ELR (cell line): ENCODE measurements at places on chromosomes 3 and 15.
A peak's percentile ranks its signal among the peaks of the same experiment; 100 is the strongest.

DNA sequence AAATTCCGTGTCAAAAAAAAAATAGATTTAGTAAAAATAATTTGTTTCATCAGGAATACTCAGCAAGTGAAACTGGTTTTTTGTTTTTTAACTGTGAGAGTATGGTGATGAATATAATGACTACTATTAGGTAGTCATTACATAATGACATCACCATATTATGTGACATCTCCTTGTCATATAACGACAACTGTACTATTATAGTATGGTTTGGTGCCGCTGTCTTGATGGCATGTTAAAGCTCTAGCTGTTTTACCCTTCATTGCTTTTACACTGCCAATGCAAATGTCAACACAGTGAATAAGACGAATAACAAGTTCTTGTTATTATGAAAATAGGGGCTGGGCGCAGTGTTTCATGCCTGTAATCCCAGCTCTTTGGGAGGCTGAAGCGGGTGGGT is 45.6 kb upstream of the FAH start:
- no peak for DNase-seq

DNA sequence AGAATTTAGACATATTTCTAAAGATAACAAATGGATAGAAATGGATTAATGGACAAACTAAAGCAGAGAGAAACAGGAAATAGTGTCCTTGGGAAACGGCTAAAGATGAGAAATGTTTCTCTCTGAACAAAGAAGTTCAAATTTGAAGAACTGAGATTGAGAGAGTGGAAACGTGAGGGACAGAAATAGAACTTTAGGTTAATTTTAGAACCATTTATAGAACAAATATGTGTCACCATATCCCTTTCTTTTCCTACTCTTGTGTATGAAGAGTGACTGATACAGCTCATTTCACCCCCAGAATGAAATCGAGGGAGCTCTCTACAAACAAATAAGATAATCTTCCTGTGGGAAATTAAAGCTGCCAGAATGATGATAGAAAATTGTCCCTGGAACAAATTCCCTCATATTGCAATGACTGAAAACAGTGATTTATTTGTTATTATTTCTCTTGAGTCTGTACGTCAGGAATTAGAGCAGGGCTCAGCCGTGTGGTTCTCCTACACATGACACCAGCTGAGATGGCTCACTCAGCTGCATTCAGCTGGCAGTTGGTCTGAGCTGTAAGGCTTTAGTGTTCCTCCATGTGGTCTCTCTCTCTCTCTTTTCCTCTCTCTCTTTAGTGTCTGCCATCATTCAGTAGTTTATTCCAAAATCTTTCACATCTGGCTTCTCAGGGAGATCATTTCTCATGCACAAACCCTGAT is 46.6 kb upstream of the ARPP21 start:
- DNase-seq, result no peak

- DNase-seq, result peak; percentile 82
These were observed at the start of gene ZNF502 for GRCh38 chr3:44712455-44713075. Gene ZNF502 (plus strand): TSS chr3:44712660. CDS start chr3:44720262, 7,602 bp downstream.

- peak; percentile 89 for DNase-seq
These were observed 38.6 kb upstream of the APH1B start for GRCh38 chr15:63238796-63239195.

DNA sequence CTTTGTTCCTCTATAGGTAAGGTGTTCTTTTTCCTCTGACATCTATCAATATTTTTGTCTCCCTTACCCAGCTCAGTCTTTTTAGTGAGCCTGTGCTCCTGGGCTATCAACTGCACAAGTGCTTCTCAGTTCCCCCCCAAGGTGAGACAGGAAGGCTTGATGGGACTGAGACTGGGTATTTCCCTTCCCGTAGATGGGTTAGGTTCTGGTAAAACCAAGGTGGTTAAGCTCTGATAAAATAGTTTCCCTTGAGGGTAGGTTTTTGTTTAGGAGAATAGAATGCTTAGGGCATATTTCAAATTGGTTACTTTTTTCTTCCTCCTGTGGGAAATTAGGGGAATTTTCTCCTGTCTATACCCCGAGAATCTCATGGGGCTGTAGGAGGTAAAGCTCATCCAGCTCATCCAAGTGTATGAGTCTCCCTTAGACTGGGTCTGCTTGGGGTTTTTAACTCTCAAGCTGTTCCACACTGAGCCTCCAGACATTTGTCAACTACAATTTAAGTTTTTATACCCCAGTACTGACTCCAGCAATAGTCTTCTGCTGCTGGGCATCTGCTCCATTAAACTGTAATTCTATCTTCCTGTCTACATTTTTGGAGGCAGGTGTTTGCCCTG is 44.9 kb downstream of the OXSR1 start:
- no peak for DNase-seq

DNA sequence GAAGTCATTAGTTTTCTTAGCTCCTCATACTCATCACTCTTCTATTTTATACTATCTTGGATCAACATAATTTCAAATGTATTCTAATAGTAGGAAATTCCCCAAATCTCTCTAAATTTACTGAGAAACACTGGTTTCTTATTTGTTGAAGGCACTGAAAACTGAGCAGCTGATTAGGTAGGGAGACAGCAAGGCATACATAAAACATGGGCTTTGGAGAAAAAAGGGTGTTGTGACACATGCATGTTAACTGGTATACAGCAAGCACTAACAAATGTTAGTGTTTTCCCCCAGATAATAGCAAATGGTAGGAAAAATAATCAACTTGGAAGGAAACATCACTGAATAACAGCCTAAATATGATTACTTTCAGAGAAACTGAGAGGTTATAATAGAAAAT is 125.5 kb upstream of the TSPAN3 start:
- DNase-seq, result no peak

- no peak for DNase-seq
These were observed 415.5 kb upstream of the PPP2R3A start for GRCh38 chr3:135549928-135550494.

GRCh38 chr3:124256156-124256555 is 264.2 kb upstream of the ROPN1 start:
- DNase-seq, result no peak

DNA sequence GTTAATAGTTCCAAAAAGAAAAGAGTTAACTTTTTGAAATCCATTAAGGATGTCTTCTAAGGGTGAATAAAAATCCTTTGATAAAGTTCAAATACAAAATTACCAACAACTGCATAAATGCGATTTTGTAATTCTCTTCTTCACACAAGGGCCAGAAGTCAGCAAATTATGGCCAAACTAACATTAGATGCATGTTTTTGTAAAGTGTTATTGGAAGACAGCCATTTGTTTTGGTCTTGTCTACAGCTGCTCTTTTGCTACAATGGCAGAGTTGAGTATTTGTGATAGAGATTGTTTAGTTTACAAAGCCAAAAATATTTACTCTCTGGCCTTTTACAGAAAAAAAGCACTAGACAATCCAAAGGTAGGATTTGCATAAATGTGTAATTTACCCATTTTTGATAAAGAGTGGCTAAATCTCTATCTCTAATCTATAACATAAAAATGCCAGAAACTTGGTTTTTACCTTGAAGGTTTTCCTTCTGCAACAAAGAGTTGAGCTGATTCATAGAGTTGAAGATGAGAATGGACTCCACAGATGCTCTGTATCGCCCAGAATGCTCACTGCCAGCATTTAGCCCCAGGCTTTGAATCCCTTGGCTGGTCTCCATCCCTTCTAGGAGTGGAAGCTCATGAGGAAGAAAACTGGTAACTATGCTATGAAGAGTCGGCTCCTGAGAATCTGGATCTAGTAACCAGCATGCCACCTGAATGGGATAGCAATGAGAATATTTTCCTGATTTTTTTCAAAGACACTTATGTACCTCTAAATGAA is 64.5 kb downstream of the POLQ start:
- peak; percentile 76 for DNase-seq

- no peak for DNase-seq
These were observed 60.9 kb upstream of the ATP13A5 start for GRCh38 chr3:193439423-193439822.

GRCh38 chr15:85886309-85886811 is 91.6 kb upstream of the KLHL25 start:
- DNase-seq, result no peak

GRCh38 chr3:46821553-46821952 is 41.7 kb downstream of the MYL3 start:
- no peak for DNase-seq

DNA sequence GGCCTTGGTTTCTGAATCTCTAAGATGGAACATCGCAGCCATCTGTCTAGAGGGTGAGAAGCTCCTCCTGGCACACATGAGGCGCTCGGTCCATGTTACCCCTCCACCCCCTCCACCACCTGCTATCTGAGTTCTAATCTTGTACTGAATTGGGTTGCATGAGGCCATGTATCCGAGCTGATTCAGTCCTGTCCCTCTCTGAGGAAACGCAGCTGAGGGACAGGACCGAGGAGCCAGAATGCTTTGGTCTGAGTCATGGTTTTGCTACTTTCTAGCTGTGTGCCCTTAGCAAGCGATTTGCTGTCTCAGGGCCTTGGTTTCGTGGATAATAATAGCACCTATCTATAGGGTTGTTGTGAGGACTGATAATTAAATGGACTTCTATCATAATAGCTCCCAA is 87.8 kb upstream of the SEC13 start:
- peak; percentile 50 for DNase-seq

DNA sequence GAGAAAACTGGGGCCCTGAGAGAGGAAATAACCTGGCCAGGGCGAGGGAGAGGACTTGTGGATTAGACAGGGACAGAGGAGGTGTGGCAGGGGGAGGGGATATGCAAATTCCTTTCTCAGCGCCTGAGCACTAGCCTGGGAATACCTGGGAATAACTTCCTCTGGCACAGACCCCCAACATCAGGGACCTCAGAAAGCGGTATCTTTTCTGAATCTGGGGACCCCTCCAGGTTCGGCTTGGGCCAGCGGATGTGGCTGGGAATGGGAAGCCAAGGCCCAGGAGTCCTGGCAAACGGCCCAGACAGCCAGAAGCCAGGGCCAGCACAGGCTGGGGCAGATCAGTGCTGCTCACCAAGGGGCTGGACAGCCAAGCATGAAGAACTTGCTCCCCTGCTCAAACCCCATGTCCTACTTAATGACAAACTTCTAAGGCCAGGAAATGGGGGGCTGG is 9.2 kb upstream of the ACSBG1 start:
- no peak for DNase-seq

DNA sequence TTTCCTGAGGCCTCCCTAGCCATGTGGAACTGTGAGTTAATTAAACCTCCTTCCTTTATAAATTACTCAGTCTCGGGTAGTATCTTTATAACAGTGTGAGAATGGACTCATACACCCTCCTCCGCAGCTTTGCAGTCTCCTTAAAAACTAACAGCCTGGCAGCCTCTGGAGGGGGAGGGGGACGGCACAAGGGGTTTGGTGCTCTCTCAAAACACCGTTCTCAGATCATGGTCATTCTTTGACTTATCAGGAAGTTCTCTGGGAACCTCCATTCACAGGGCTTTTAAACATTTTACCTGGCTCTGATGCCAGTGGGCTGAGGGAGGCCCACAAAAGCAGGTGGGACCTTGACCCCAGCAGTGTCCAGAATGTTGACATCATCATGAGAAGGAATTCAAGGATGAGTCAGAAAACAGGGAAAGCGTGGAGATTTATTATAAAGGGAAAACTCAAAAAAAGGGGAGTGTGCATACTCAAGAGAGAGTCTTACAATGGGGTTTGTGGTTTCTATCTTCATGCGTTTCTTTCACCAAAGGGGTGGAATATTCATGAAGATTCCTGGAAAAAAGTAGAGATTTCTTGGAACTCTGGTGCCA is 43.9 kb downstream of the ONECUT1 start:
- peak; percentile 30 for DNase-seq

GRCh38 chr3:152574461-152575079 is 260.4 kb upstream of the P2RY1 start:
- peak; percentile 65 for DNase-seq

- DNase-seq, result no peak
These were observed 911.6 kb upstream of the ARPP21 start for GRCh38 chr3:34727700-34728099.

DNA sequence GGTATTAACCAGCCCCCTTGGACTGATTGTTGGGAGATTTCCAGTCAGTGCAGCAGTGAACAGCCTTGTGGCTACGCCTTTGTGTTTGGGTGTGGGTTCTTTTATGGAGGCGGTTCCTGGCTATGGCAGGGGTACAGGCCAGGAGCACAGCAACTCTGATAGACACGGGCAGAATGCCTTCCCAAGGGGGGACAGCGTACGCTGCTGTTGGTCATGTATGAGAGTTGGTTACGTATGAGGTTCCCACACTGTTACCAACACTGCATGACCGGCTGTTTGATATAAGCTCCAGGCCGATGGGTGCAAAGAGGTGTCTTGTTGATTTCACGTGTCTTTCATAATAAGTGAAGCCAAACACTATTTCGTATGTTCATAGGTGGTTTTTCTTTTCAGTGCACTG is 187.8 kb downstream of the NSMCE3 start:
- no peak for DNase-seq

GRCh38 chr3:104951426-104951825 is 415.3 kb upstream of the ALCAM start:
- no peak for DNase-seq

GRCh38 chr3:294096-294495 is 97.5 kb downstream of the CHL1 start:
- DNase-seq, result no peak
